ENCODE measurements at places on chromosomes 7 and 10.

DNA sequence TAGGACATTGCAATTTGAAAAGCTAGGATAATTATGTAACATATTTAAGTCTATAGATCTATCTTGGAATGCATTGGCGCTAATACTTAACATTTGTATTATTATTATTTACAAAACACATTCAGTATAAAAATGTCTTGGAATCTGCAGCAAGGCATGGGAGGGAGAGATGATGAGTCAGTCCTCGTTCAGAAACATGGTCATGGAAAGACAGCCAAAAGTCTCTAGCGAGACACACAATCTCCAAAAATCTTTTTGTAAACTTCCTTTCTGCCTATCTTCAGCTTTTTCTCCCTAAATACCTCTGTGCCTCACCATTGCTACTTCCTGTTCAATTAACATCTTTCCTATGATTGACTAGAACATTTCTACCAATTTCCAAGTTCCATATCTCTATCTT is 188.4 kb upstream of the CACNA2D1 start:
- DNase-seq = no peak

GRCh38 chr7:108026647-108027046 is 23.7 kb upstream of the LAMB1 start:
- no peak for DNase-seq

DNA sequence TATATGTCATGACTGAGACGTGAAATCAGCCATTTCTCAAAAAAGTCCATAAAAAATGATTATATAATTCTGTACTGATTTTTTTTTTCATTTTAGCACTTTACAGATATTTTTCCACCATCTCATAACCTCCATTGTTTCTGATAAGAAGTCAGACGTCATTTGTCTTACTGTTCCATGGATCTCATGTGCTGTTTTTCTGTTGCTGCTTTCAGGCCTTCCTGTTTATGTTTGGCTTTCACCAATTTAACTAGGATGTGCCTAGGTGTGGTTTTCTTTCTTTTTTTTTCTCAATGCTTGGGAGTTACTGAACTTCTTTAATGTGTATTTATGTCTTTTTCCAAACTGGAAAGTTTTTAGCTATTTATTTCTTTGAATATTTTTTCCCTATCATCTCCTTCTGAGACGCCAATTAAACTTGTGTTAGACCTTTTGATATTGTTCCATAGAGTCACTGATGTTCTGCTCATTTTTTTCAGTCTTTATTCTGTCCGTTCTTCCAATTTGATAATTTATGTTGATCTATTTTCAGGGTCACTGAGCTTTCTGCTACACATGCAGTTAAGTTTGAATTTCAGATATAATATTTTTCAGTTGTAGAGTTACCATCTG is 43.3 kb downstream of the TAF3 start:
- no peak for DNase-seq

DNA sequence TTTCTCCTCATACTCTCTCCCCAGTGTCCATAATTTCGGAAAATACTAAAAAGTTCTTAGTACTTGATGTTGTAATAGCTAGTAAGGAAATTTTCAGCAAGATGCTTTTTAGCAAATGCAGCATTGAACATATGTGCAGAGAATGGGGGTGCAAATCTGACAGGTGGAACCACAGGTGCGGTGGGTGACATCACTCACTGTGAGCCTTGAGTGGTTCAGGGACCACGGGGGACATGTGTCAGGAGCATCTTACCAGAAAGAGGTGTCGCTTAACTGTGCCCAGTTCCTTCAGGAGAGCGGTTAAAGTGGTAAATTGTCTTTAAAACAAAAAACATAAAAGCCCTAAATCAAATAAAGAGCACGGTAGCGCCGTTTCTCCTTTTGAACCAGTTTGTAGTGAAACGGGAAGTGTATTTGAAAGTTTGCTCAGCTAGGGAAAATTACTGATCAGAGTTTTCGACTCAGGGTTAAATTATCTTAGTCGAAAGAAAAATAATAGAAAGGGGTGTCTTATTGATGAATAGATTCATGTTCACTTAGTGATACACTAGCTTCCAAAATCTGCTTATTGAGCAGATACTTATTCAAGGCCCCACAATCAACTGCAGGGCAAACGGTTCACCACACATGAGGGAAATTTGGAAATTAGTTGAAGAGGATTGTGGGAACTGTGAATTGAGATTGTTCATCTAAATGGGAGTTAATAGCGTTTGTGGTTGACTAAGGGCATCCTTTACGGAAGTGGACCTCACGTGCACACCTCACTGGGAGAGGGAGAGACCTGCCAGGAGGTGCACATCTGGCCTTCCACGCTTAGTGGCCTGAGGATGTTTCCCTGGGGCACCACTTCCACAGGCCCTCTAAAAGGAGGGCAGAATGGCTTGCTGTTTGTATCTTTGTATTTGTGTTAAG is 12.7 kb downstream of the CUL1 start:
- no peak for DNase-seq

DNA sequence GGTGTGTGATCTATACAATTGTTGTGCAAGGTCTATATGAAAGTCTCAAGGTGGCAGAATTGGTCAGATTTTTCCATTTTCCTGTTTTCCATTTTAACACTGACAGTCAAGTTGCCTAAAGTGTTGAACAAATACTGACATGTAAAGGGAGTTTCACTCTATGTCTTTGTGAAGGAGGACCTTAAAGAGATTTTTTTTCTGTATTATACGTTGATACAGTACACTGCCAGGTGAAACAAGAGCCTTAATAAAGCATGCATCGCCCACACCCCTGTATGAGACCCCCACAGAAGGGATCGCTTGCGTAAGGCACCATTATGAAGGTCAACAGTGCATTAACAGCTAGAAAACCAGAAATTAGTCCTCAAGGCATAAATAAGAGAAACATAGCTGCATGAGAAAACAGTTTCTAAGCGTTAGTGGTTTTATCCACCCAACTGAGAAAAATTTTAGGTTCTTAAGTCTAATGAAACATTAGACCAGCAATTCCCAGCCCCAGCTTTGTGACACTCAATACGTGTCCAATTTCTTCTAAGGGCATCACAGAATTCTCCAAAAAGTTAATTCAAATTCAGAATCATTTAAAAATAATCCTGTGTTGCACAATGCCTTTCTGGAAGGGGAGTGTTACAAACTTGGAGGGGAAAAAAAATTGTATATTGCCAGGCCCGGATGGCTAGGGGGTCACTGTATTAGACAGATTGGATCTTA is 6.9 kb downstream of the KLF6 start:
- DNase-seq = no peak

GRCh38 chr7:151113344-151114150 is 27.3 kb downstream of the AGAP3 start:
- no peak for DNase-seq

DNA sequence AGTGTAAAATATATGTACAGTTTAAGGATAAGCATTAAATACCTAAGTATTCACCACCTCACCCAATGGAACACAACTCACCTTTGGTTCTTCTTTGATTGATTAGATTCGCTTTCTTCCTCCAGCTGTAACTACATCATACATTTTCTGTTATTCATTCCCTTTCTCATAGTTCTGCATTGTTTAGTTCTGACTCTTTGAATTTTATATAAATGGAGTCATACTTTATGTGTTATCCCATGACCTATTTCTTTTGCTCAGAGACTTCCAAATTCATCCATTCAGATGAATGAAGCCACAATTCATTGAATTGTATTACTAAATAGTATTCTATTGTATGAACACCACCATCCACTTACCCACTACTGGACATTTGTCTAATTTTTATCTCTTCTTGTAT is 12.3 kb downstream of the THNSL1 start:
- no peak for DNase-seq

DNA sequence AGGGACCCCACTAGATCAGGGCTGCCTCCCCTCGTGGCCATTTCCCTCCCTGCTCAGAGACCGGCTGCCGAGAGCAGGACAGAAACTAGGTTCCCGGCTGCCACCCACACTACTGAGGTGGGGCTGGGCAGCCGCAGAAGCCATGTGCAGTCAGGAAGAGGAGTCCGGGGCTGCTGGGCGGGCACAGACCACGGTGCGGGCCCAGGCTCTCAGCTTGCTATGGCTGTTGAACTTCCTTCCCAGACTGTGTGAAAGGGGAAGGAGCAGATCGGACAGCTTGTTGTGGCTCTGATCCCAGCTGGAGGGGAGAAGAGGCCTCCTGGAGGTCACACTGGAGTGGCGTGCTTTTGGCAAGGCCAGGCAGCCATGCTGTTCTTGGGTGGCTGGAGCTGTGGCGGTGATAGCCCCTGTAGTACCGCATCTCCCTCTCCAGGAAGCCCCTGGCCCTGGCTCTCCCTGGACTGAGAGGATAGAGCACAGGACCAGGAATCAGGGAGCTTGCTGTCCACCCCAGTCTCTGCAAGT is 56.8 kb downstream of the HK1 start:
- DNase-seq = no peak

DNA sequence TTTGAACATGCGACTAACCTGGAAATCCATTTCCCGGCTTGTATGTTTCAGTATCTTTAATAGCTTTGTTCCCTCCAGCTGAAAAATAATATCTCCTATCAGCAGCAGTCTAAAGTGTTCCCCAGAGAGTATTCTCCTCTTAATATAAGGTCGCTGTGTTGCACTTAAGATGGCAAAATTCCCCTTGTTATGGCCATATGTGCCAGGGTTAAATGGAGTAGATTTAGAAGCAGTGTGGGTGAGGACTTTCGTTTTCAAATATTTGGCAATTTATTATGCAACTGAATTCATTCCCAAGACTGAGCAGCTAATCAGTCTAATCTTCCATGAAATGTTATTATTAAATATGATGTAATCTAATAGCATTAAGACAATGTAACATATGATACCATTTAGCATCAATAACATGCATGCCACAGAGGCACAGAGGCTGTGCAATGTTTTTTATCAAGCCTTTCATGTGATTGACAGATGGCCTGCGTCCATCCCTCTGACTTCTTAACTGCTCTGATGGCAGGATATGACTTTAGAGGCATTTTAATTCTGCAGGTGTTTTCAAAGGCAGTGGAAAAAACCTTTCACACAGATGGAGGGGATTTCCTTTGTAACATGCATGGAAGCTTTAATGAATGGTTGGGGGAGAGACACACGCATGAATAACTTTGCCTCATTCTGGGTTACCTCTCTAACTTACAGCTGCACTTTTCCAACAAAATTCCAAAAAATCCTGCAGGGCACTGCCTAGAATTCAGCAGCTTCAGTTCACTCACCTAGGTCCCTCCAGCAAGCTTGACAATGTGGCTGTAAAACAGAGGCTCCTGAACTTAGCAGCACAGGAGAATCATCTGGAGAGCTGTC is 55.1 kb upstream of the ZPBP start:
- DNase-seq = no peak

DNA sequence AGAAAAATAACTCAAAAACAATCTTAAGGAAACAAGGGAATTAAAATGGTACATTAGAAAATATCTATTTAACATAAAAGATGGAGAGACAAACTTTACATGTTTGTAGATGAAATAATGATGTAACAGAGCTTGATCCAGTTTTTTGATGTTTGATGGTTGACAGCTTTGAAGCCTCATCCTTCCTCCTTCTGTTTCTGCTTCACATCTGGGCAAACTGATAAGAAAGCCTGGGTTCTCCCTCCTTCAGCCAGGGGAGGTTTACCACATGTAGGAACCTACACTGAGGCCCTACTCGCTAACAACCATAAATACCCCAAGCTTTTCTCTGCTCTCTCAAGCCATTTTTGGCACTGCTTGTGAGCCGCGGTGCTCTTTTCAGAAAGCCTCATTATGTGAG is 82.8 kb upstream of the ZNF32 start:
- DNase-seq = no peak

DNA sequence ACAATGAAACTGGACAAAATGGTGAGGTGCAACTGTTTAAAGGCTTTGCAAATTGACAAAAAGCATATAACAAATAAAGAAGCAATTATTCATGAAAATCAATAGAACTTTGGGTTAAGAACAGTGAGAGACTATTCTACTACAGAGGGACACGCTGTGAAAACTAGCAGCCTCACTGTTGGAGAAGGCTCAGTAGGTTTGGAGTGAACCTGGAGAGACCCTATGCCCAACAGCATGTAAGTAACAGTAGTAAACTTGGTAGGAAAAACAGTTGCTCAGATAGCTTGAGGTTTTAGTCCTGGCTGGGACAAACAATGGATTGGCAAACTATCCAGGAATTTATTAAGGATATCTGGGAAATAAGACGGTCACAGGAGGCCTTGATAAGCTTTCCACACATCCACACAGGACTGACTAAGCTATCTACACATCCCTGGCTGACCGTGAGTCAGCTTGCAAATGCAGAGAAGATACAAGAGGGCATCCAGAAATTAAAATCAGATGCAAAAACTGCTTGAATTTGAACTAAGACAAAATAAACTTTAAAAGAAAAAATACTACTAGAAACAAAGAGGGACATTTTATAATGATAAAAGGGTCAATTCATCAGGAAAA is 15.9 kb downstream of the FAM149B1 start:
- DNase-seq = no peak

DNA sequence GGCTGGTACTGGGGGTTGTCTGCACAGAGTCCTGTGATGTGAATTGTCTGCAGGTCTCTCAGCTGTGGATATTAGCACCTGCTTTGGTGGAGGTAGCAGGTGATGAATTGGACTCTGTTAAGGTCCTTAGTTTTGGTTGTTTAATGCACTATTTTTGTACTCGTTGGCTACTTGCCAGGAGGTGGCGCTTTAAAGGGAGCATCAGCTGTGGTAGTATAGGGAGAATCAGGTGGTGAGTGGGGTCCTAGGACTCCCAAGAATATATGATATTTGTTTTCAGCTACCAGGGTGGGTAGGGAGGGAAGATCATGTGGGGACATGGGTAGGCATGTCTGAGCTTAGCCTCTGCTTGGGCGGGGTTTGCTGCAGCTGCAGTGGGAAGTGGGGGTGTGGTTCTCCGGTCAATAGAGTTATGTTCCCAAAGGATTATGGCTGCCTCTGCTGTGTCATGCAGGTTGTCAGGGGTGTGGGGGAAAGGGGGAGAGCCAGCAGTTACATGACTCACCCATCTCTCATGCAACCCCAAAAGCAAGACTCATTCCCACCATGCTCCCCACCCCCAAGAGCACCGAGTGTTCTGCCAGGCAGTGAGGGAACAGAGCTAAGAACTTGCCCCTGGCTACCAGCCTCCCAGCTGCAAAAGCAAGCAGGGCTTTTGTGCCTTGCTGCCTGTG is 53.7 kb upstream of the ZNF273 start:
- no peak for DNase-seq

GRCh38 chr10:21517134-21518031 is 8.1 kb downstream of the SKIDA1 start:
- DNase-seq = no peak

GRCh38 chr10:44314802-44315460 is 70.0 kb downstream of the CXCL12 start:
- no peak for DNase-seq

- DNase-seq = no peak
These were observed 184.3 kb downstream of the ADRA2A start for GRCh38 chr10:111261081-111261615.

DNA sequence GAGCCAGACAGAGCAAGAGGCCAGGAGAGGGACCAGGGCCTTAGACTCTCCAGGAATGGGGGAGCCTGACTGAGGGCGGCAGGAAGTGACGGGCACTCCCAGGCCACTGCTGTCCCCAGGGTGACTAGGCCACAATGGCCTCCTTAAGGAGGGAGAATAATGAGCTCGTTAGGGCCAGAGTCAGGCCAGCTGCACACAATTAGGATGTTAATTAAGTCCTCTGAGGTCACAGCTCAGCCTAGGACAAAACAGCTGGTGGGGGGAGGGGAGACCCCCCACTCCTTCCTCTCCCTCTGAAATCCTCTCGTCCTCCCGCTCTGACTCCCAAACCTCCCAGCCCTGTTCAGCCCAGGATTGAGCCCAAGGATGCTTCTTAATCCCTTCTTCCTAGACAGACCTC is 143.0 kb downstream of the NEURL1 start:
- DNase-seq = no peak

All from SIG-M5 (cell line).